Myometrial cell (primary cell): ENCODE measurements at places on chromosomes 2 and 18. TPM values are rescaled to one million over a fixed set of nuclear protein-coding genes. Genes with fewer than 3 reads are reported as not detected.

Gene ITGB1BP1
- total RNA-seq: 100 and 129 TPM in 2 replicates

Gene LYG1
- 1.1 TPM in 1 of 2 replicates, not detected in the other for total RNA-seq

Gene CYP27C1
- not detected in 2 replicates for total RNA-seq

Gene ATP6V1C2
- total RNA-seq: 0.18 TPM in 1 of 2 replicates, not detected in the other

Gene HJURP
- 22.0 and 23.1 TPM in 2 replicates for total RNA-seq

Gene SAG
- not detected in 2 replicates for total RNA-seq

Gene HRH4
- not detected in 2 replicates for total RNA-seq

Gene GNLY
- total RNA-seq: not detected in 2 replicates

Gene COL5A2
- total RNA-seq: 517 and 572 TPM in 2 replicates

Gene TRIM43B
- total RNA-seq: not detected in 2 replicates

Gene CLEC4F
- total RNA-seq: not detected in 2 replicates

Gene FAM110C
- total RNA-seq: not detected in 2 replicates

Gene PTPN18
- 13.8 and 22.2 TPM in 2 replicates for total RNA-seq

Gene MYCN
- 1.2 TPM in 1 of 2 replicates, not detected in the other for total RNA-seq

Gene MAP3K19
- total RNA-seq: not detected in 2 replicates

Gene CPS1
- total RNA-seq: 12.4 and 23.2 TPM in 2 replicates

Gene CNRIP1
- total RNA-seq: 30.8 and 44.7 TPM in 2 replicates

Gene EML6
- total RNA-seq: 0.35 and 4.3 TPM in 2 replicates

Gene G6PC2
- not detected in 2 replicates for total RNA-seq

Gene BOLL
- not detected in 2 replicates for total RNA-seq

Gene DSC2
- not detected in 2 replicates for total RNA-seq

Gene CCDC74B
- total RNA-seq: 10.6 and 11.2 TPM in 2 replicates

Gene EIF5B
- 9.2 and 12.1 TPM in 2 replicates for total RNA-seq

Gene CHMP3
- 60.0 and 67.9 TPM in 2 replicates for total RNA-seq

Gene AGXT
- total RNA-seq: not detected in 2 replicates

Gene TUBA3E
- not detected in 2 replicates for total RNA-seq

Gene ZNF236
- total RNA-seq: 4.9 and 14.9 TPM in 2 replicates

Gene BZW1
- 460 and 594 TPM in 2 replicates for total RNA-seq

Gene GPC1
- total RNA-seq: 137 and 142 TPM in 2 replicates

Gene CDH20
- 0.35 and 0.86 TPM in 2 replicates for total RNA-seq

Gene IL37
- not detected in 2 replicates for total RNA-seq

Gene EFHD1
- not detected in 2 replicates for total RNA-seq

Gene SERPINB12
- not detected in 2 replicates for total RNA-seq

Gene SERPINB4
- not detected in 2 replicates for total RNA-seq

Gene BARD1
- 8.9 and 9.5 TPM in 2 replicates for total RNA-seq

Gene TMEM247
- total RNA-seq: not detected in 2 replicates

Gene DUSP11
- 41.8 and 52.3 TPM in 2 replicates for total RNA-seq

Gene KLHL14
- total RNA-seq: not detected in 2 replicates

Gene DHRS9
- total RNA-seq: 2.0 TPM in 1 of 2 replicates, not detected in the other

Gene VAMP8
- not detected in 2 replicates for total RNA-seq

Gene IKZF2
- total RNA-seq: 16.8 and 25.9 TPM in 2 replicates

Gene IAH1
- 88.5 and 98.9 TPM in 2 replicates for total RNA-seq

Gene DSG4
- total RNA-seq: not detected in 2 replicates

Gene ZNF804A
- total RNA-seq: 2.9 and 3.9 TPM in 2 replicates

Gene RNU2-63P
- not detected in 2 replicates for total RNA-seq

Gene IL36A
- total RNA-seq: not detected in 2 replicates

Gene DOK1
- 23.9 and 30.3 TPM in 2 replicates for total RNA-seq

Gene STPG4
- total RNA-seq: 1.2 TPM in 1 of 2 replicates, not detected in the other

Gene ANKRD30B
- not detected in 2 replicates for total RNA-seq

Gene GPBAR1
- 0.53 TPM in 1 of 2 replicates, not detected in the other for total RNA-seq

Gene OR6B2
- not detected in 2 replicates for total RNA-seq

Gene TRIM43
- total RNA-seq: not detected in 2 replicates

Gene KCNJ3
- 0.29 and 0.35 TPM in 2 replicates for total RNA-seq

Gene CNGA3
- not detected in 2 replicates for total RNA-seq

Gene CGREF1
- 0.29 and 1.8 TPM in 2 replicates for total RNA-seq

Gene CABLES1
- total RNA-seq: 0.29 and 0.71 TPM in 2 replicates

Gene SFTPB
- total RNA-seq: under 0.01 TPM in 1 of 2 replicates, not detected in the other

Gene AQP12B
- not detected in 2 replicates for total RNA-seq

Gene KRTCAP3
- not detected in 2 replicates for total RNA-seq
